ENCODE measurements at places on chromosomes 1 and 21.
A peak's percentile ranks its signal among the peaks of the same experiment; 100 is the strongest.

- no peak for DNase-seq
Measured at GRCh38 chr1:41416552-41417334, 55.5 kb downstream of the FOXO6 start.

GRCh38 chr1:145877923-145878486, 7.7 kb downstream of the ANKRD35 start:
- no peak for DNase-seq

DNA sequence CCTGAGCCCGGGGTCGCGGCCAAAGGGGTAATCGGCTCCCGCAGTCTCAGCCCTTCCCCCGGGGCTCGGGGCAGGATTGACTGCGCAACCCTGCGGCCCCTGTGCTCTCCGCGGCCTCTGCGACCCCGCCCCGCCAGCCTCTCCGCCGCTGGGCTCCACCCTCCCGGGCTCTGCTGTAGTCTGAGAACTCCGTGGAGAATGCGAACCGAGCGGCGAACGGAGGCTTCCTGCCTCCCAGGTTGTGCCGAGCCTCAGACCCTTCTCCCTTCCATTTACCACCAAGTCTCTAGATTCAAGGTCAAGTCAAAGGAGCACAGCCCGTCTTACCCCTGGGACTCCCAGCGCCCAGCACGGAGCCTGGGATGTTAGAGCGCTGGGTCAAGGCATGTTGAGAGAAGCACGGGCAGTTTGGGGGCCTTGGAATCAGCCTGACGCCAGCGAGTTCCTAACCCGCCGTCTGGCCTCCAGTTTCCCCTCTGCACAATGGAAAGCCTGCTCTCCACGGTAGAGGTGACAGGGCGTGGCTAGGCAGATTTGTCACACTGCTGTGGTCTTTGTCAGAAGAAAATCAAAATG, 3.0 kb downstream of the ATP2B4 start:
- DNase-seq, result peak; percentile 43

DNA sequence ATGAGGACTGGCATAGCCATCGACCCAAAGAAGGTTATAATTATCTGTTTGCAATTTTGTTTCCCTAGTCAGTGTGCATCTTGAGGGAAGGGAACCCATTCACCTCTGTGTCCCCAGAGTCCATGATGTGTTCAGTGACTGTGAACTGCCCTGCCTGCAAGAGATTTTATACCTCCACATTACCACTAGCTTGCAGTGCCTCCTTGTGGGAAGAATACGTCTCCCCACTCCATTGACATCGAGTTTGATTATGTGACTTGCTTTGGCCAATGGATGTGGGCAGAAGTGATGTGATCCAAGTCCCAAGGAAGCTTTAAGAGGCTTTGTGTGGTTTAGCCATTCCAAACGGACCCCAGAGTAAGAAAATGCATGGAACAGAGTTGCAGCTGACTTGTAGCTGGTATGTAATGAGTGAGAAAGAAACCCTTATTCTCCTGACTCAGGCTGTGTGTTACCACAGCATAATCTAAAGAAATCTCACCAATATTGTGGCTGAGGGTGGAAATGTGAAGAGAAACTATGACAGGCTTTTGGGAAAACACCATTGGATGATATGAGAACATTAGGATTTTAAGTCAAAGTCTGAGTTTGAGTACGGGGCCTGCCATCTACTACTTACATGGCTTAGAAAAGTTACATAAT, 47.8 kb upstream of the NRDC start:
- no peak for DNase-seq

GRCh38 chr1:163410073-163410999, 88.6 kb downstream of the NUF2 start:
- no peak for DNase-seq

GRCh38 chr1:156451505-156452160, 48.9 kb downstream of the MEF2D start:
- DNase-seq, result no peak

DNA sequence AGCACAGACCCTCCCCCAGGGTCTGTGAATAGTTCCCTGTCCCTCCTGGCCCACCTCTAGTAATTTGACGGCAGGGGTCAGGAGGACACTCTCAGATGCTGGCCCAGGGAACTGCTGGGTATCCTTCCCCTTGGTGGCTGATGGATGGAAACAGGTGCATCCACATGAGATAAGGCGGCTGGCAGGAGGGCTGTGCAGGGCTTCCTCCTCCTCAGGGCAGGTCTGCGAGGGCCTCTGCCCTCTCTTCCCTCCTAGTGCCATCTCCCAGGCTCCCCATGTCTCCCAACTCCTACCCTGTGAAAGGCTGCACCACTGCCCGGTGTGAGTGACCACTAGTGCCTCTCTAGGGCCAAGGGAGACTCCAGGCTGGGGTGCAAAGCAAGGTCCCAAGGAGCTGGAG, 123.9 kb downstream of the GLIS1 start:
- DNase-seq, result no peak

DNA sequence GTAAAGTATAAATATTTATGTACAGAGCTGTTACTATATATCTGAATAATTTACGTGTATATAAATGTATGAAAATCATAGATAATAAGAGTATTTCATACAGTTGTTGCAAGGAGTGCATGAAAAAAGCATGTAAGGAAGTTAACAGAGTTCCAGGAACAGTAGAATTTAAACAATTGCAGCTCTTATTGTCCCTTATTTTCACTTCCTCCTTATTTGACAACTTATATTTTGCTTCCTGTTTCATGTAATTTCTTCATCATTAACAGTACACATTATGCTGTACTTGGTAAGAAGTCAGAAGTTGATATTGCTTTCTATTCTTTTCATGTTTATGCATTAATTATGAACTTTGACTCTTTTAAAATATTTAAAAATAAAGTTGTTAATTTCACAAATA, 681.5 kb downstream of the LRRIQ3 start:
- no peak for DNase-seq

GRCh38 chr1:155077758-155078445, 735 bp upstream of the EFNA3 start:
- DNase-seq, result no peak

GRCh38 chr21:34908419-34909055, 140.6 kb downstream of the RUNX1 start:
- DNase-seq, result no peak

DNA sequence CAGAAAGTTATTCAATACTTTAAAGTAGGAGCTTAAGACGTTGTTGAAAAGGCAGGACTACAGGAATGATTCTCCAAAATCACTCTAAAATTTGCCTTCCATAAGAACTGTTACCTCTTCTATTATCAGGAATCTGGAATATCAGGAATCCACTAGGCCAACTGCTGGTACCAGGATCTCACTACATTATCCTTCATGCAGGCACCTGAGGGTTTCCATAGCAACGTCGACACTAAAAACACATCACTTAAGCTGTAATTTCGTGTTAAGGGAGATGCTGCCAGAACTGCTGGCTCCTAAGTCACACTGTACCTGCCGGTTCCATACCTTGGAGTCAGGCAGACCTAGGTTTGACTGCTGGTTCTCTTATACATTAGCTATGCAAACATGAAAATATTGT, 139.7 kb upstream of the C1orf87 start:
- DNase-seq, result no peak

DNA sequence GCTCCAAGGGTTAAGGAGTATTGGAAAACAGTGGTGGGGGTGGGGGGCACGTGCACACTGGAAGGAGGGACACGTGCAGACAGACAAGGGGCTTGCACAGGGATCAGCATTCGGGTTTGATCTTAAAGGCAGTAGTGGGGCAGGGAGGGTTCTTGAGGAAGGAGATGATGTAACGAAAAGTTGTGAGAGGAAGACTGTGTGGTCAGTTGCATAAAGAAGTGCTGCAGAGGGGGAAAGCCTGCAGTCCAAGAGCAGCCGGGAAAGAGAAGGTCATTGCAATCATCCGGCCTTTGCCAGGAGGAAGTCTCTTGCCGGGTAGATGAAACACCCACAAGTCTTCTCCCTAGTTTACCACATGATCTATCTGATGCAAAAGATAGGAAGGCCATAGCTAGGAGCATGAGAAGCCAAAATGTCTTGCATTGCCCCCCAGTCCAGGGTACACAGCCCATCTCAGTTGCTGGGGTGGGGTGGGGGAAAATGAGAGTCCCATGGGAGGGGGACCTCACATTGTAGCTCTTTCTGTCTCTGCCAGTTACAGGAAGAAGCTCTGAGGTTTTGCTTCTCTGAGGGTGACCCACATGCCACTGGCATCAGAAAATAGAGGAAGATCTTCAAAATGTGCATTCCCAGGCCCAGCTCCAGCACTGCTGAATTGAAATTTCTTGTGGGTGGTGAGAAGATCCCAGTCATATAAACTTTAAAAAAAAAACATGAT, 202.5 kb upstream of the RAB4A start:
- DNase-seq, result no peak

DNA sequence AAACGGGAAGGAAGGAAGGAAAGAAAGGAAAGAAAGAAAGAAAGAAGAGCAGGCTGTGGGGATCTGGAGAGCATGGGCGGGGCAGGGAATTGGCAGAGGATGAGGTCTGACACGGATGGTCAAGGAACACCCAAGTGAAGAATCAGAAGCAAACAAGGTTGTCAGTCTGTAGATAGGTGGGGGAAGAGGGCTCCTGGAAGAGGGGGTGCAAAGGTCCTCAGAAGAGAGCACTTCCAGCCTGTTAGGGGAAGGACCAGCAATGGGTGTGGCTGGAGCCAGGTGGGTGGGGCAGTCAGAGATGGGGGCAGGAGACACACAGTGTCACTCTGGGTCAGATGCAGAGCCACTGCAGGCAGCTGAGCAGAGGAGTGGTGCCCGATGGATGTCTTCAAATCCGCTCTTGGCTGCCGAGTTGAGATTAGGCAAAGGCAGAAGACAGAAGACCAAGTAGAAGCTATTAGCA, 11.0 kb upstream of the PLA2G2C start:
- no peak for DNase-seq

DNA sequence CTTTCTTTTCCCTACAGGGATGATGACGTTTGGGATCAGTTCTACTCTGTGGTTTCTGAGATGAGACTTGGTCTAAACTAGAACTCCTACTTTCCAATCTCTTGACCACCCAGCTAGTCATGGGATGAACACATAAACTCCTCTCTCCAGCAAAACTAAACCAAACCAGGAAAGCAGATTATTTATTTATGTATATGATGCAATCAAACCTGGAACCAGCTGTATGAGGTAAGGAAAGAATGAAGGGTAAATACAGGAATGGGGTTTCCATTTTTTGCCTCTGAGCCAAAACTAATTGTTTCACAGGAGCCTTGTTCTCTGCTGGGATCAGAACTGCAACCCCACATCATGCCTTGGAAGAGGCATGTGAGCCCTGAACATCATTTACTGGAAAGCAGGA, 3.3 kb upstream of the AGT start:
- DNase-seq, result no peak

DNA sequence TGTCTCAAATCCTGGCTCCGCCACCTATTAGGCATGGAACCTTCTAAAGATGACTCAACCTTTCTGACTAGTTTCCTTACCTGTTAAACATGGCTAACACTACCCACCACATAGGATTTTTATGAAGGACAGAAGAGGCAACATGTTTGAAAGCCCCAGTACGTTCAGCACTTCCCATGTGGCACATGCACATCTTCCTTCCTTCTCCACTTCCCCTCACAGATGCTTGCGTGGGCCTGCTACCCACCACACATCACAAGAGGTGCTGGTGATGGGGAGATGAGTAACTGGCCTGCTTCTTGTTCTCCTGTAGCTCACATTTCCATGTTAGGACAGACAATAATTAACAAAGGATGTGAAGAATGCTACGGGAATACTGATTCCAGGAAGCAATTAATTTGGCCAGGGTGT, 7.1 kb downstream of the ZBTB21 start:
- DNase-seq, result no peak

DNA sequence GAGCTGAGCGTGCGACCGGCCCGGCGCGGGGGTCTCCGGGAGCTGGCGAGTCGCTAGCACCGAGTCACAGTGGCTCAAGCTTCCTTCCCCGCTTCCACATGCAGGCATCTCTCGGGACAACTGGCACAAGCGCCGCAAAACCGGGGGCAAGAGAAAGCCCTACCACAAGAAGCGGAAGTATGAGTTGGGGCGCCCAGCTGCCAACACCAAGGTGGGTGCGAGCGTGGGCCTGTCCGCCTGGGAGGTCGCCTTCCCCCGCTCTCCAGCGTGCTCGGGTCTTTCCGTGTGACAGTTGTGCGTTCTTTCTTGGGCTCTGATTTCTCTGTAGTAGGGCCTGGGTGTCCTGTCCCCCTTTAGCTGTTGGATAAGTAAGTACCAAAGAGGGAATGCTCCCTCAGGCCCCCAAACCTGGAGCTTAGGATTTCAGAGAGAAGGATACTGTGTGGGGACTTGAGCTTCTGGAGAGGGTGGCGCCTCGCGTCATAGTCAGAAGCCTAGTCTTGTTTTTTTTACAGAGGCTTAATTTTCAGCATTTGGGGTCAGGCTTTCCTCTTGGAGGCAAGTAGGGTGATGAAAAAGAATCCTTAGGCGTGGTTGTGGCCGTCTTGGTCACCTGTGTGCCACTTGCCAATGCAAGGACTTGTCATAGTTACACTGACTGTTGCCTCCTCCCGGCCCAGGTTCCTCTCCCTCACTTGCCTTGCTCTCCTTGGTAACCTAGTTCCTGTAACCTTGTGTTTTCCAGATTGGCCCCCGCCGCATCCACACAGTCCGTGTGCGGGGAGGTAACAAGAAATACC, 790 bp downstream of the RPS8 start:
- no peak for DNase-seq

- DNase-seq, result no peak
Measured at GRCh38 chr1:88191917-88192316, 492.2 kb upstream of the PKN2 start.

DNA sequence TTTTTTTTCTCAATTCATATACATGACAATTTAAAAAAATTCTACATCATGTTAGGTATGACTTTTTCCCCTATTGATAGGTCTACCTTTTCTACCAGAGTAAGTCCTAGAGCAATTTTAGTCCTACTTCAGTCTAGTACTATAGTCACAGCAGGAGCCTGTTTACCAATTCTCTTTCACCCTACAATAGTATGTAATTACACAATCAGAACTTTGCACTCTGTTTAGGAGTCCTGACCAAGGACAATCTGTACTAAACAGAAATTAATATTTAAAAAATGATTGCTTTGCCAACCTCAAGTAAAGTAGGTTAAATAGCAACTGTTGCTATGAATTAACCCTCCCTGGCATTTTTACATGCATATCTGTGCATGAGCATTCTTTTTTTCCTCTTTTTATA, 810 bp upstream of the CYP4A11 start:
- no peak for DNase-seq

- DNase-seq, result no peak
Measured at GRCh38 chr1:27523337-27524020, 33.5 kb upstream of the WASF2 start.

GRCh38 chr1:155324717-155325602, 4.3 kb downstream of the RUSC1 start:
- no peak for DNase-seq

- no peak for DNase-seq
Measured at GRCh38 chr21:14977814-14978213, 87.0 kb downstream of the NRIP1 start.

DNA sequence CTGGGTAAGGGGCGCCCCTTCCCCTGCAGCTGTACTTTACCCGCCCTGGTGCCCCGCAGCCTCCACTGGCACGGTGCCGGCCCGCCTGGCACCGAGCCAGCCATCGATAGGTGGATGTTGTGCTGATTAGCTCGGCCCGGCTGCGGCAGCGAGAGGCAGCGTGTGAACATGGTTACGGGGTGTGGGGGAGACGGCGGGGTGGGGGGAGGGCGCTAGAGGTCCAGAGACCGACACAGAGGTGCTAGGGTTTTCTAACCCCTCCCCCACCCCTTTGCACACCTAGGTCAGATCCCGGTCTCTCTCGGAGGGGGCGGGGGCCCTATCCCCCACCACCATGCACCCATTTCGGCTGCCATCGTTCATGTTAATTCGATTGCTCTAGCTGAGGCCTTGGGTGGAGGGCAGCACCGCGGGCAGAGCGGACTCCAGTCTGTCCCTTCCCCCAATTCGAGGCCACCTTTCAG, 6.7 kb downstream of the EFNA4 start:
- no peak for DNase-seq

Data from activated CD8-positive, alpha-beta memory T cell treated with anti-CD3 and anti-CD28 coated beads for 1 hour (primary cell).